Myocyte (in vitro differentiated cells): ENCODE measurements at places on chromosomes 13 and 19. TPM values are rescaled to one million over a fixed set of nuclear protein-coding genes. Genes with fewer than 3 reads are reported as not detected.
A peak's percentile ranks its signal among the peaks of the same experiment; 100 is the strongest.

DNA sequence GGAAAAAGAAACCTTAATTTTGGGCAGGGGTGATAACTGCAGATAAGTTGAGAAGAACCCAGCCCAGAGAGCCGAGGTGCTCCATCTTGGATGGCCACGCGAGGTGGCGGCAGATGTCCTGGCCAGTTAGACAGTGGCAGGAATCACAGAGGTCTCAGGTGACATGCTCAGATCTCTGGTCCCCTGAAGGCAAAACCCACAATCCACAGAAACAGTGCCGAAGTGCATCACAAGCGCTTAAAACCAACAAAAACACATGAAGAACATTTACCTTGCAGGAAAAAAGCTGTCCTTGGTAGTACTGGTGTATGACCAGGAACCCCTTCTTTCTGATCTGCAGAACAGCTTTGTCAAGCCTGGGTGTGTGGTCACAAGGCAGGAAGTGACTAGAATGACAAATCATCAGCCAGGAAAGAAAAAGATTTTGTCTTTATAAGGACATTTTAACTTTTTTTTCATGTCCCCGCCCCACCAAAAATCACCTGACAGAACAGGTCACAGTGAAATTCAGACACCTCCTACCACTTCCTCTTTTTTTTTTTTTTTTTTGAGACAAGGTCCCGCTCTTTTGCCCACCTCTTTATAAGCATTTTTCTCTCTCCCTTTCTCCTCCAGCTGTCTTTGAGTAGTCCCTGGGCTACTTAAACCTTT, at the start of gene LCP1:
Gene LCP1, minus strand, starts transcription at position 338 of the 651 bp plus-strand sequence. CDS start 22,515 bp downstream, outside the sequence.
- DNase-seq = no peak

The EBI3 gene
- 0.11 and 0.21 TPM in 2 replicates for total RNA-seq

The IRGC gene
- total RNA-seq = not detected in 2 replicates

The ARHGEF18 gene
- 37.9 and 43.6 TPM in 2 replicates for total RNA-seq

- peak; percentile 44 for DNase-seq
Measured at GRCh38 chr13:52353193-52353592, 52.8 kb downstream of the THSD1 start.

The LHB gene
- total RNA-seq = not detected in 2 replicates

DNA sequence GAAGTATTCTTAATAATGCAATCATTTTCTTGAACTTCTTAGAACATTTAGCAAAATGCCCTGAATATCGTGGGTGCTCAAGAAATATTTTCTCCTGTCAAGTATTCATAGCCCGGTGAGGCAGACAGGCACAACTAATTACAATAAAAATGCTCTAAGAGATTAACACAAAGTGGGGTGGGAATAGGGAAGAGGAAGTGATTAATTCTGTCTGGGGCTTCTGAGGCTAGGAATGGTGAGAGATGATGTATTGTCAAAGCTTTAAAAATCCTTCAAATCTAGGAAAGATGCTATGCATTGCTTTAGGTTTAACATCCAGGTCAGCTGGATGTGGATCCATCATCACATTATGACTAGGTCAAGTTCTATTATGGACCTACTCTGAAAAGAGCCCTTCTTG, 66.9 kb upstream of the POSTN start:
- no peak for DNase-seq

DNA sequence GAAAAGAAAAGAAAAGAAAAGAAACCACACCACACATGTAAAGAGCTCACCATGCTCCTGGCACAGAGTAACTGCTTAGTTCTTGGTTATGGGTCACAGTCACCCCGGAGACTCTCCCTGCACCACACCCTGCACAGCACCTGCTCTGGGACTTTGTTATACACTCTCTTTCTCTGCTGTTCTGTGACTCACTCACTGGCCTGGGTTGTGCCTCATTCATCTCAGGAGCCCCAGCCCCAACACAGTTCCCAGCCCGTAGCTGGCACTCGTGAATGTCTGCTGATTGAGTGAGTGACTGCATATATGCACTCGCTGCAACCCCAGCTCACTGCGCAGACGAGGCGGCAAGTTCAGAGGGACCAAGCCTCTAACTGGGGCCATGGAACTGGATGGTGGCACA, 22.9 kb upstream of the ZNF507 start:
- DNase-seq = peak; percentile 76

The IL27RA gene
- 0.32 TPM in 1 of 2 replicates, not detected in the other for total RNA-seq

The ZNF229 gene
- 6.2 and 6.8 TPM in 2 replicates for total RNA-seq

- DNase-seq = peak; percentile 82
Measured at GRCh38 chr19:37218592-37218935, 550 bp downstream of the ZNF383 start.

The CD70 gene
- 0.64 and 0.78 TPM in 2 replicates for total RNA-seq

- no peak for DNase-seq
Measured at GRCh38 chr13:95269756-95270155, 31.5 kb downstream of the ABCC4 start.

The KIR3DL2 gene
- total RNA-seq = not detected in 2 replicates

DNA sequence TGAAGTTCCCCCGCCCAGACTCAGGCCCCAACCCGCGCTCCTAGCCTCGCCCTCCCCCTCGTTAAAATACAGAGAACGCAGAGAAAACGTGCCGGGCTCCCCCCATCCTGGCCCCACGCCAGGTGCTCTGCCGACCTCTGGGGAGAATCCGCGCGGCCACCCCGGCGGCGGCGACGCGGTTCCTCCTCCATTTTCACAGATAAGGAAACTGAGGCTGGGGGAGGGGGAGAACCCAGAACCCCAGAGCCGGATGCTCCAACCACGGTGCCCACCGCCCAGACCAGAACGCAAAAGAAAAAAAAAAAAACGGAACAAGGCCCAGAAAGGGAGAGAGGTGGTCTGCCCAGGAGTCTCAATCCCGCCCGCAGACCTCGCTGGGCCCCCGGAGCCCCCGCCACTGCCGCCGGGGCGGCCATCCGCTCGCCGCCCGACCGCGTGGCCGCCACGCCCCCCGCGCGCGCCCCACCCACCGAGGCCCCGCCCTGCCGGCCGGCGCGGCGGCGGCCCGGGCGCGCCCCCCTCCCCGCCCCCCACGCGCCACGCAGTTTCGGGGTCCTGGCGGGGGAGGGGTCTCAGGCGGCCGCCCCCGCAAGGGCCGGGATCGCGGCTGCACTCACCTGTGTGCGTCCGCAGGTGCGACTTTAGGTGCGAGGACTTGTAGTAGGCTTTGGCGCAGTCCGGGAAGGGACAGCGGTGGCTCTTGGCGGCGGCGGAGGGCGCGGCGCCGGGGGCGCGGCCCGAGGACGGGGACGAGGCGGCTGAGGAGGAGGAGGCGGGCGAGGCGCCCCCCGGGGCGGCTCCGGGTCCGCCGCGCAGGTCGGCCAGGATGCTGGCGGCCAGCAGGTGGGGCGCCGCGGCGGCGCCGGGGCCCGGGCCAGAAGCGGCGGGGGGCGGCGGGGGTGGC, 703 bp downstream of the KLF16 start:
- DNase-seq = no peak

The NUP58 gene
- 87.1 and 95.9 TPM in 2 replicates for total RNA-seq

The DPF1 gene
- total RNA-seq = 1.2 and 1.7 TPM in 2 replicates

DNA sequence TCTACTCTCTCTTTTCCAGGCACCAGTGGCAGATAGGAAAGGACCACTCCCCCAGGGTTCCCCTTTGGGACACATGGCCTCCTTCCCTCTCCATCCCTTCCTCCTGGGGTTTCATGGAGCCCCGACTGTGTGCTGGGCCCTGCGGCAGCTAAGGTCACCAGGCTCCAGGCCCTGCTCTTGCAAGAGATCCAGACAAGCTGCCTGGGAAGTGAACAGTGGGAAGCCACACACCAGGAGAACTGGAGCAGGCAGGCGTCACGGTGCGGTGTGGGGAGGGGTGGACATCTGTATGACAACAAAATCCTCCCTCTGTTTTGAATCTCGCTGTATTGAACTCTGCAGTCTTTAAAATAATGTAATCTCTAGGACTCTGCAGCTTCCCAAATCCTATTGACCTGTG, 330.1 kb downstream of the UQCRFS1 start:
- DNase-seq = no peak

DNA sequence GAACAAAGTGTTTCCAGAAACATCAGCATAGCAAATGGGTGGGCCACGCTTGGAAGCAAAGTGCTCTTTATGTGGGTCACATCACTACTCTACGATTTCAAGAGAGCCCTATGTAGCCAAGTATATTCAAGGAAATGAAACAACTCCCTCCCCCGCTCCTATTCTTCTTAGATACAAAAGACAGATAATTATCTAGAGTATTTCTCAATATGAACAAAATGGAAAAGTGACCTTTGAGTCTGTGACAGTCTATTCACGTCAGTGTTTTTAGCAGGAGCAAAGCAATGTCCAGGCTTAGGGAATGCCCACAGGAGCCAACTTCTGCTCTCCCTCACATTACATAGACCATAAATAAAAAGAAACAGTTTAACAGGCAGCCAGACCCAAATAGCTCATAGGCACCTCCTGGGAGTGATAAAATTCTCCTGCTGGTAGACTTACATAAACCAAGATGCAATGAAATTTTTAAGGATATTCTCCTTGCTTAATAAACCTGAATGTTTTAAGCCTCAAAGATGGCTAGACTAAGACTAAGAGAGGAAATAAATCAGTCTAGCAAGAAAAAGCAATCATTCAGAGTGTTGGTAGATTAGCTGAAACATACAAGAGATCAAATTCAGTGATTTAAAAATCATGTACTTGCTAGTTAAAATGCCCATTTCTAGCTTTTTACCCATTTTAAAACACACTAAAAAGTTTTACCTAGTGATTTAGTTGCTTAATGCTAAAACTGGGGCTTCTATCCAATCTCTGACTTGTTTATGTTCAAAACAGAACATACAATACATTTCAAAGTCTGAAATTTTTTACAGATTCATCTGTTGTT, 182.8 kb downstream of the RGCC start:
- no peak for DNase-seq

DNA sequence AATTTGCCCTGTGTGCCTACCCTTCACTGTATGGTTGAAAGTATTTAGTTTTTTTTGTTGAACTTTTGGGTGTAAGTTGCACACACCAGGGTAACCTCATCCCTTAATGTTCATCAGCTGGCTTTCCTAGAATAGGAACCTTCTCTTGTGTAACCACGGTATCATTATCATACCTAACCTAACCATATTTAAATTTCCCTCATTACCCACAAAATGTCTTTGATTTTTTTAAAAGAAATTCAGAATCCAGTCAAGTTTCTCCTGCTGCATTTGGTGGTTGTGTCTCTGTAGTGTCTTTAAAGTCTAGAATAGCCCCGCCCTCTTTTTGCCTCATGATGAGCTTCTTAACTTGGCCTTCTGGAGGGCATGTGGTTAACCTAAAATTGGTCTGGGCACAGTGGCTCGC, 80.3 kb downstream of the RYR1 start:
- DNase-seq = peak; percentile 46

GRCh38 chr13:24159357-24159756, 1.2 kb upstream of the SPATA13 start:
- peak; percentile 16 for DNase-seq

DNA sequence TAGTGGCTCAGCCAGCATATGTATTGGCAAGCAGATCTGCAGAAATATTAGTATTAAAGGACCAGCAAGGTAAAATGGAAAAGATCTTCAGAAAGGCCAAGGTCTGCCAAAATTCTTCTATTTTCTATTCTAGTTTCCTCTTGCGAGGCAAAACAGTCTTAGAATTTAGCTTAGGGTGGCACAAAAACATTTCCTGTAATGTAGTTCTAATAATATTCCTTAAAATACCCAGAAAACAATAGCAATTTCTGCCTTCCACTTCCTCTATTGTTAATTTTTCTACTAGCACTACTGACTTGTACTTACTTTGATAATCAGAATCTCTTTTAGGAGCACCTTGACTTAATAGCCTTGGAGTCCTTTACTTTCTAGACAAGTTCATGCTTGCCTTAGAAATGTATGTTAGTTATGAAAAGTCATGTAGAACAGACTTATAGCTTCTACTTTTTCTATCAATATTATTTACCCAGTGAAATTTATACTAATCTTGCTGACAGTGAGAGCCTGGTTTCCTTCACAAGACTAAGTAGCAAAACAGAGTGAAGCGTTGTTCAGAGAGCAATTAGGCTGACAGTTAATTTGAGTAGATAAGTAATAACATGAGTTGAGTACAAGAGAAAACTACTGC, 23.9 kb upstream of the LPAR6 start:
- DNase-seq = no peak

The FGF21 gene
- total RNA-seq = not detected in 2 replicates

DNA sequence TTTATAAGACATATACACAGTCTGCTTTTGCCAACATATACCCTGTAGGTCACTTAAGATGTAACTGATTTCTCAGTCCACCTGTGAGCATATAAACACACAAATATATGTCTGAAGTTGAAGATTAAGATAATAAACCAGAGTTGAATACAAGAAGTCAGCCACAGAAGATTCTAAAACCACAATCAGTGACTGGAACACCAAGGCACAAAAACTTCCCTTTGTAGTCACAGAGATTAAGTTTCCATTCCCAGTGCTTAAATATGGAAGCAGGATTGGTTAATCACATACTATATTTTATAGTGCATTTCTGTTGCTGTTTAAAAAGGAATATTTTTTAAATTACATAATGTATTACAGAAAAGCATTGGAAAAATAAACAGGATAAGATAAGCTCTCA, 39.9 kb downstream of the MTMR6 start:
- peak; percentile 9 for DNase-seq

The IFNL1 gene
- not detected in 2 replicates for total RNA-seq

- no peak for DNase-seq
Measured at GRCh38 chr13:48646791-48647190, 6.9 kb upstream of the CYSLTR2 start.

- no peak for DNase-seq
Measured at GRCh38 chr19:1053176-1054101, 13.5 kb upstream of the ARHGAP45 start.

DNA sequence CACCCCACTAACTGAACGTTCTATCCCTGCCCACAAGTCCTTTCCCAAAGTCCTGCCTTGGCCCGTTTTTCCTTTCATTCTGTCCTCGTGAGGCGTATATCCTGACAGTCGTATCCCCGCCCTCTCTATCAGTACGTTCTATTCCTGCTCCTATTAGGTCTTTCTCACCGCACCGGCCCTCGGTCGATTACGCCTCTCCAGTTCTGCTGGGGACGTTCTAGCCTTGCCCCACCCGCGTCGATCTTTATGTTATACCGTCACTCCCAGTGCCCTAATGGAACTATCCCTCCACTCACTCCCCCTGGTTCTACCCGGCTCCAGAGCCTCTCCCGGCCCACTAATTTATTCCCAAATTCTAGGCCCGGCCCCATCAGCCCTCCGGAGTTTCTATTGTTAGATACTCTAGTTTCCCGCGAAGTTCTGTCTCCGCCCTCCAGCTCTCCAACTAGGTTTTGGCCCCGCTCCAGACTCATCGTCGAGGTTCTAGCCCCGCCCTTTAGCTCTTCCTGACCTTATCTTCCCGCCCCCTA, 2.0 kb downstream of the PLAUR start:
- no peak for DNase-seq

DNA sequence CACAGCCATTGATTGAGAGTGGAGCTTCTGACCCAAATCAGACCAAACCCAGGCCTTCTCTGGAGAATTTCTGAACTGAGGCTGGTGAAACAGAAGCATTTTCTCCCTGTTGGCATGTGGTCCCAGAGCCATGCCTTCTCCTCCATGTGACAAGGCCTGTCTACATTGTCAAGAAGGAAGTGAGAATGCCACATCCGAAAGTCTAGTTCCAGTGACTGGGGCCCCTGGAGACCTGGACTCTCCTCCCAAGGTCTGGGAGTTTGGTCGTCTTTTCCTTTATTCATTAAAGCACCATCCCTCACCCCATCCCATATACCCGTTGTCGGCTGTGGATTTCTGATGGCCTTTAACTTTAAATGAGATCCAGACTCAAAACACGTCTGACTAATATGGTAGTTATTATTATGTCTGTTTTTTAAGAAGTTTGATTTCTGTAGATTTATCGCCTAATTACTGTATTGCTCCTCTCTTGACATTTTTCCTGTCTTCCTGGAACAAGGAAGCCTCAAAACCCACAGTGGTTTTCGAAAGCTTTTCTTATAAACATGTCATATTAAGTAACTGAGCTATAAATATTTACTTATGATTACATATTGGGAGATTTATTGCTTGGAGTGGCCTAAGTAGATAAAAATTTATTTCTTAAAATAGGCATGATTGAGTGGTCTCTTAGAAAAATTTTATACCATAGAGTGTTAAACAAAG, 128.3 kb upstream of the FRY start:
- no peak for DNase-seq
